ENCODE measurements at places on chromosomes 1 and 21. TPM values are rescaled to one million over a fixed set of nuclear protein-coding genes. Genes with fewer than 3 reads are reported as not detected.
A peak's percentile ranks its signal among the peaks of the same experiment; 100 is the strongest.

The OR2T35 gene
- not detected for total RNA-seq

The CSF3R gene
- 9.1 TPM for total RNA-seq

The ITGB2 gene
- 41.0 TPM for total RNA-seq

The HAO2 gene
- total RNA-seq, result not detected

The ZNF593OS gene
- not detected for total RNA-seq

The KDM1A gene
- total RNA-seq, result 46.0 TPM

GRCh38 chr1:109112056-109112651 is 1.8 kb upstream of the ELAPOR1 start:
- no peak for DNase-seq

DNA sequence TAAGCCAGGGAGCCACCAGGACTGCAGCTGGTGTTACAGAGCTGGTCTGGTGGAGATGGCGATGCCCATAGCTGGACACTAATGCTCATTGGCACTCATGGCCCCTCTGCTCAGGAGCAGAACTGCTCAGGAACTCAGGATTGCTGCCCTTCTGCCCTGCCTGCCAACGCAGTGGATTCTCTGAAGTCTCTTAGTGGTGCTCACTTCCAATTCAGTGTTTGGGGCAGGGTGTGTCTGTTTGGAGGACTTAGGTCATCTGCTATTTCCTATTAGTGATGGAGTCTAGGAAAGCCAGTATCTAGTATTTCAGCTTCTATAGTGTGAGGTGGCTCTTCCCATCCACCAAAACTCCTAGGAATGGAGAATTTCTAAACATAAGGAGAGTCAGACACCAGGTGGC is 29.1 kb downstream of the S100A10 start:
- DNase-seq, result no peak

DNA sequence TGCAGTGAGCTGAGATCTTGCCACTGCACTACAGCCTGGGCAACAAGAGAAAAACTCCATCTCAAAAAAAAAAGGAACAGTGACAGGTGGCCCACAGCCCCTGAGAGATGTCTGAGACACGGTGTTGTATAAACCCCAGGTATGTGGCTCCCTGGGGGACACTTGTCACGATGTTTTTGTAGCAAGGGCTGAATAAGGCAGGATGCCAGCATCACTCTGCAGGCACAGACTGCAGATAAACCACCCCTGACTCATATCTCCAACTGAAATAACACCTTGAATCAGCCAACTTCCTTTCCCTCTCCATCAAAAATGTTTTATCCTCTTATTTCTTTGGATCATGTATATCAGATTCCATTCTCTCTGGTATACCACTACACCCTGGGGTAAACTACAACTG is 52.5 kb downstream of the NMNAT2 start:
- DNase-seq, result no peak

DNA sequence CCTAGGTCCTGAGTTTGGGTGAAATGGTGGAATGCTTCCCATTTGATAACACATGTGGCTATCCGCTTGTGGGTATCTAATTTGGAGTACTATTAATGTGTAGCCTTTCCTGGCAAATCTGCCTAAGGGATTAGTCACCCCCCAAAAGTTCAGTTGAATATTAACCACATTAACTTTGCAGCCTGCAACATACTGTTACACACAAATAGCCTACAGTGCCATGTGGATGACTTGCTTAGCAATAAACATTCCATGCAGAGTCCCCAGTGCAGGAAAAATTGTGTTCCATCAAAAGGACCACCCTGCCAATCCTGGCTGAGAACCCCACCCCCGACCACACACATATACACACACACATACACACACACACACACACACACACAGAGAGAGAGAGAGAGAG is 303.3 kb upstream of the ESRRG start:
- DNase-seq, result no peak

DNA sequence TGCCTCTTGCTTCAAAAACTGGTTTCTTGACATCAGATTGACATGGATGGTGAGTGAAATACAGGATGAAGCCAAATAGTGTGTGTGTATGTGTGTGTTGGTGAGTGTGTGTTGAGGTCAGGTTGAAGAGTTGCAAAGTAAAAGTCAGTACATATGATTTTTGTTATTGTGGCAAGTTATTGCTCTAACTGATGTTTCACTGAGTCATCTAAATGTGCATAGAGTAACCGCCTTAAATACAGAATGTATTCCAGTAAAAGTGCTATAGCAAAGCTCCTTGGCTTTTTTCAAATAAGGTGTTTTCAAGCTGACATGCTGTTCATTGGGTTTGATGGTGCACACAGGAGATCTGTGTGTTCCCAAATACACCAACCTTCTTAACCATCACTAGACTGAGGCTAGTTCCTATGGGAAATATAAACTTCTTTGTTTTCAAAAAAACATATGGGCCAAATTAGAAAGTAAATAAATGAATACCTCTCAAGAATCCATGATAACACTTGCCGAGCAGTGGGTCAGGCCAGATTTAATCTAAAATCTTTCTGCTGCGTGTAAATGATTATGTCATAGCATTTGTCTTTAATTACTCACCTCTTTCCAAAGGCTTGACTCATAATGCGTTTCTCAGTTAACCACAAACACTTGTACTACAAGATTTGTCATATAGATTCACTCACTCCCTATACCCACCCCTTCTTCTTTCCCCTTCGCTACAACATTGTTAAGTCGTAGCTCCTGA is 151.1 kb downstream of the LYPLAL1 start:
- DNase-seq, result no peak

DNA sequence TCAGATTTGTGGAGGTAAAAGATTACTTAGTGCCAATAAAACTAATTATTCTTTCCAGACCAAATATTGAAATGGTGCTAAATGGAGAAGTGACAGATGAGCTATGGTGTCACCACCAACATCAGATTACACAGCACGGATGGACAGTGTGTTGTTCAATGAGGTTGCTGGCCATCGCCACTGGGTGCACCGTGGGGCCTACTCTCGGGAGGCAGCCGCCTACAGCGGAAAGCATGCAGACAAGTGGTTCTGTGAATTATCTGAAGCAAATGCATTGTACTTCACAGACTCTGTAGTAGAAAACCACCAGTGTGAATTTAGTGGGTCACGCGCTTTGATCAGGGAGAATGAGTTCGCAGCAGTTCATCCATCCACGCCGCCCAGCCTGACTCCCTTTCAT is 42.3 kb downstream of the GNG4 start:
- no peak for DNase-seq

- DNase-seq, result no peak
These were observed 68.9 kb downstream of the TENT5C start for GRCh38 chr1:117674521-117675400.

DNA sequence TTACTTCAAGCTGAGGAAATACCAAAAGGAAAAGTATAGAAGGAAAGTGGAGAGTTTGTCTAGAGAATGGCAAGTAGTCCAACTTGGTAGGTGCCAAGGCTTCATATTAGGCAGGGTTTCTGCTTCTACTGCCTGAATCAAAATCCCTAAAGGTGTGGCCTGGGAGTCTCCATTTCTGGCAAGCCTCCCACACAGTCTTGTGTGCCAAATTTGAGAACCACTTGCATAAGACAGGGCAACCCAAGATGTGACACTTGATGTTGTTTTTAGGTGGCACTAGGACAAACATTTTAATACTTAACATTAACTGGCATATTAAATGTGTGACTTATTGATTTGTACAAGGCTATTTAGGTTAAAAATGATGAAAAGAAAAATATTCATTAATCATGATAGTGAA is 60.1 kb downstream of the ATG4C start:
- no peak for DNase-seq

DNA sequence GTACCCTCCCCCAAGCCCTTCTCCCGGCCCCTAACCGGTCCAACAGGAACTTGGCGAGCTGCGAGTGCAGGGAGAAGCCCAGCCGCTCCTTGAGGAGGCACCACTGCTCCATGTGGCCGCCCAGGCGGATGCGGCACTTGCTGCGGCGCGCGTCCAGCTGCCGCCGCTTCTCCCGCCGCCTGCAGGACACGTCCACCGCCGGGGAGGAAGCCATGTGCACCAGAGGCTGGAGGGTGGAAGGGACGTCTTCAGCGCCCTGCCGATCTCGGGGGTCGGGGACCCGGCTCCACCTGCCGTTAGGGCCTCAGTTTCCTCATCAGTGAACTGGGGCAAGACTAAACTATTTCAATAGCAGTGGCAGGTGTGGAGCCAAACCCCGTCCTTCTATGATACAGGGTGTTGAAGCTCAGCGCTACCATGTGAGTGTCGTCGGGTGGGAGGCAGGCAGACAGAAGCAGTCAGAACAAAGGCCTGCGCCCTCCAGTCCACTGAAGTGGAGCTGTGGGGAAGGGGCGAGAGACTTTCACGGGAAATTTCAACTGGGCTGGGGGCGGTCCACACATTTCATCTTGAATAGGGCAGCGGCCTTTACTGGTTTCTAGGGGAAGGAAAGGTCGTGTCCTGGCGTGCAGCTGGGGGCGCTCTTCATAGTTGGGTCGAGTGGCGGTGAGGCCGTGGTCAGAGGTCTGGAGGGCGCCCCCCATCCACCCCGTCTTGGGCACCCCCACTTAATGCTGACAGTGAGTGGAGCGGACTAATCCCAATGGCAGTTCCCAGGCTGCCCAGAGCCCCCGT is 592 bp downstream of the ZNF692 start:
- DNase-seq, result peak; percentile 87

- DNase-seq, result no peak
These were observed 108.5 kb downstream of the ASH1L start for GRCh38 chr1:155454096-155454495.

- DNase-seq, result no peak
These were observed 1.9 kb upstream of the SLFNL1 start for GRCh38 chr1:41023279-41023990.

All from sigmoid colon (tissue), 7 donors.